ENCODE measurements at places on chromosomes 1 and 21.

- DNase-seq = no peak
These were observed 107.2 kb upstream of the WNT4 start for GRCh38 chr1:22249928-22250680.

DNA sequence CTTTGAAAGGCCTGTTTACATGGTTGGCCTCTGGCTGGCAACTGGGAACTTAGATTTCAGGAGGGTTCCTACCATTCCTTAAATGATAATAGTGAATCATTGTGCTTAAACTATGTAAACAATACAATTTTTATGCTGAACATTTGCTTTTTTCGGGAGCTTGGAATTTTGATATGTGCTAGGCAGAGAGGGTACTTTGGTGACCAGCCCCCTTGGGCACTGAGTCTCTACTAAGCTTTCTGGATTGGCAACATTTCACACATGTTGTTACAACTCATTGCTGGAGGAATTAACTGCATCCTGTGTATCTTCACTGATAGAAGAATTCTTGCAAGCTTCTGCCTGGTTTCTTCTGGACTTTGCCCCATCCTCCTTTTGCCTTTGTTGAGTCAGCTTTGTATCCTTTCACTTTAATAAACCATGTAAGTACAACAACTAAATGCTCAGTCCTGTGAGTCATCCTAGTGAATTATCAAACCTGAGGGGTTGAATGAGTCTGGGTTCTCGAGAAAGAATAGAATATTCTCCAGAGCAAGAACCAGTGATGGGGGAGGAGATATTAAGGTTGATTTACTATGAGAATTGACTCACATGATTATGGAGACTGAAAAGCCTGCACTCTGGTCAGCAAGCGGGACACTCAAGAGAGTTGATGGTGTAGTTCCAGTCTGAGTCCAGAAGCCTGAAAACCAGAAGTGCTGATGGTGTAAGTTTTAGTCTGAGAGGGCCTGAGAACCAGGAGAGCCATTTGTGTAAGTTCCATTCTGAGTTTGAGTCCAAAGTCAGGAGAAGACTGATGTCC is 3.1 kb upstream of the SLC16A4 start:
- DNase-seq = no peak

DNA sequence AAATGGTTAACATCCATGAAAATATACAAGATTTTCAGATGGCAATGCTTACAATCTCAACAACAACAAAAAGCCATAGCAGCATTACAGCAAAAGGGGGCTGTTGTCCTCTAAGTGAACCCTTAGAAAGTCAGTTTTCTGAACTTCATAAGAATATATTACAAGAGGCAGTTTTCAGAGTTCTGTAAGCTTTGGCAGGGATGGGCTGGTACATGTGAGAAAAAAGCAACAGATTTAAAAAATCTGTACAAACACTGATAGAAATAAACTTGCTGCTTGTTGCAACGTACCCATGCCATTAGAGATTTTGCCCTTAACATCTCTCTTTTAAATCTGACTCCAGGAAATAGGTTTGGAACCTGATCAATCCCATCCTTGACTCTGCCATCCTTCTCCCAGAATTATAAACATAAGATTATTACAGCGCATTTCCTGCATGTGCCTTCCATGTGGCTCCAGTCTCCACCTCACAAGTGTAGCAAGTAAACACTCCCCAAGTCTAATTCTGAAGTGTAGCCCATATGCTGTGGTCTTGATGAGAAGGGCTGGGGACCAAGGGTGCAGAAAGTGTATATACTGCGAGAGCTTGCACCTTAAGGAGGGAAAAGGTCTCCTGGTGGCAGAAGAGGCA is 101.4 kb upstream of the TSPAN2 start:
- DNase-seq = no peak

DNA sequence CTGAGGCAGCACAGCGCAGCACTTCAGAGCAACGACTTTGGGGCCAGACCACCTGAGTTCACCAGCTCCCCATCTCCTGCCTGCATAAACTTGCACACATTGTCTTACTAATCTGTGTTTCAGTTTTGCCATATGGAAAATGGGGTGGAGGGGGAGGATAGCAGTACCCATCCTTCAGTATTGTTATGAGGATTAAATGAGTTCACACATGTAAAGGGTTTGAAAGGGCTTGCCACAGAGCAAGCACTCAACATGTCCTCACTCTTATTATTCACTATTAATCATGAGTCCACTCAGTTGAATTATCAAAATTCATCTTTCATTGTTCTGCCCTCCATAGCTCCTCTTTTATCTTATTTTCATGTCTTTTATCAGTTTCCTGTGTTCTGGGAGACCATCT is 40.1 kb upstream of the BMP8B start:
- DNase-seq = no peak

DNA sequence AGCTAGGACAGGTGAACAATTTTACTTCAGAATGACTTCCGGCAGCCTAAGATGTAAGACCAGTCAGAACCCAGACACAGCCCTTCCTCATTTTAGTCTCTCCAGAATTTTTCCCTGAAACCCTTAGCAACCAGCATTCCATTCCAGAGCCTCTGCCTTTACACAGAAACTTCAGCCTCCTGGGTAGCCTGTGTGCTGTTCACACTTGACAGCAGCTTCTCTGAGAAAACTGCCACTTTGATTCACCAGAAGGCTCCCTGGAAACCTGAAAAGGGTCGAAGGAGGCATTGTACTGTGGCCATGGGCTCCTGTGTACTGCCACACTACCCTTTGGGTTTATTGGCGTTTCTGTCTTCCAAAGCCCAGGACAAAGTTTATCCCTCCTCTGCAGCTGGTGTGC is 17.4 kb downstream of the HYI start:
- DNase-seq = no peak

DNA sequence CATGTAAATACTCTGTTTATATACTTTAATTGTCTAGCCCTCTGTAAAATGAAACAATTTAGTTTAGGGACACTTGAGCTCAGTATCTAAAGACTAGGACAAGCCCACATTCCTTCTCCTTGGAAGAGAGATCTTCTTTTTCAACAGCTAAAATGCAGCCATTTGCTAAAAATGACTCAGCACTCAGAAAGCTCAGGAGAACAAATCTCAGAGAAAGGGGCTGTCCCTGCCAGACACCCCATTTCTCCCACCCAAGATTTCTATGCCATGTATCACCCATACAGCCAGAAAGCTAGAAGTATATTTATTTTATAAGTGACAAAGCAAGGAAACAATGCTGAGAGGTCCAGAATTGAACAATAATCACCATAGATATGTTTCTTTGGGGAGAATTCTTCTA is 23.2 kb upstream of the PRDX6 start:
- DNase-seq = no peak

- DNase-seq = no peak
These were observed 103.8 kb downstream of the BRINP3 start for GRCh38 chr1:190373705-190374336.

DNA sequence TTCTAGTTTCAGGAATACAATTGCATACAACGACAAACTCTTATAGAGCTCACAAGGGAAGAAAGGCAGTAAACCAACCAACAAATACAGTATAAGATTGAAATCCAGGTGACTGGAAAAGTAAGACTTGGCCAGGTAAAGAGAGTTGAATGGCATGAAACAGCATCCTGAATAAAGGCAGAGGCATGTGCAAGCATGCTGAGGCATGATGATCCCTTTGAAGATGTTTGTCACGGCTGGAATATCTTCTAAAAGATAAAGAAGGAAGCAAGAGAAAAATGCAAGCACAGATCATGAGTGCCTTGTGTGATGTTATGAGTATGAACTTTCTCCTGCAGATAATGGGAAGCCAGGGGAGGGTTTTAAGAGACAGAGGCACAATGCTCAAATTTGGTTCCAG is 83.3 kb upstream of the SPATA6 start:
- no peak for DNase-seq

- DNase-seq = no peak
These were observed 2.1 kb upstream of the S100A2 start for GRCh38 chr1:153567621-153568366.

DNA sequence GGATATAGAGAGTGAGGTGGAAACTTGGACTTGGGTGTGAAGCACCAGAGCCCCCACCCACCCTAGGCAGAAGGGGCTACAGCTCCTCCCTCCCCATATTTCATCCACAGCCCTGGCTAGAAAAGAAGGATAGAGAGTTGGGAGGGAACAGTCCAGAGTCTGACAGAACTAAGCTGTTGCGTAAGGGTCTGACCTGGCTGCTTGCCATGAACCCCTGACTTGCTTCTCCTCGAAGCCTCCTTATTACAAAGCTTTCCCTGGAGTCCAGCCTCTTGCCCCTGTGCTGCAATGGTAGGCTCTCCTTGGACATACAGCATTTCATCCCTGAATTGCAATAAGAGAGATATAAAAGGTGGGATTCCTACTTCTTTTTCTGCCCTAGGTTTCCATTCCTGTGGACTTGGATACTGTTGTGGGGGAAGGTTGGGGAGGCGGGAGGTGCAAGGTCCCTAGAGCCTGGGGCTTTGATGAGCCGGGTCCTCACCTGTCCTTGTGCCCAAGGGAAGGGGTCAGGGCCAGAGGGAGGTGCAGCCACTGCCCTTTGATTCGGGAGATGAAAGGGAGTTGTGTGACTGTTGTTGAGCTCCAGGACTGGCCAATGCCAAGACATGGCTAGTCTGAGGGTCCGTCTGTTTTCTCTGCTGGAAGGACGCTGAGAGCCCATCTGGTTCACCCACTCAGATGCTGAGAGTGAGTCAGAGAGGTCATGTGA is 2.7 kb downstream of the RHBG start:
- no peak for DNase-seq

DNA sequence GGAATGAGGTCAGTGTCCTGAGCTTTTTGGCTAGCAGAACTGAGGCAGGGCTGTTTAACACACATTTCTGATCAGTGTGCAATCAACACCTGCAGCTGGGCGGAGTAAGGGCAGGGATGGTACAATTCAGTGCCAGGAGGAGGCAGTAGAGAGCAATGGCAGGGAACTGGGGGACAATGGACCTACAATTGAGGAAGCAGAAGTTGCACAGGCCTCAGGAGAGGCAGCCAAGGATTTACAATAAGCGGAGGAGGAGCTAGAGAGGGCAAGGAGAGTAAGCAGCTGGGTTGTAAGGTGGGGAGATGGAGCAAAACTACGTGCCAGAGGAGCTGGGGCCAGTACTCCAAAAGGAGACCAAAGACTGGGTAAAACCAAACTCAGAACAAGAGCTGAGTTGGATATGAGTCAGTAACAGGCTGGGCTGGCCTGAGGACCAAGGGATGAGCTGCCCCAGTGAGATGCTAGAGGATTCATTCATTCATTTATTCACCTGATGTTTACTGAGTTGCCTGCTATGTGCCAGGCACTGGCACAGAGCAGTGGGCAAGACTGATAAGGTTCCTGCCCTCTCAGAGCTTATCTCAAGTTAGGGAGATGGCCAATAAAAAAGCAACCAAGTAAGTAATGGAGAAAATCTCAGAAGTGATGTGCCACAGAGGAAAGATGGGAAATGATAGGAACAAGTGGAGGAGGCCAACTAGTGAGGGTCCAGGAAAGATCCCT is 10.4 kb upstream of the GALE start:
- peak; percentile 21 for DNase-seq

DNA sequence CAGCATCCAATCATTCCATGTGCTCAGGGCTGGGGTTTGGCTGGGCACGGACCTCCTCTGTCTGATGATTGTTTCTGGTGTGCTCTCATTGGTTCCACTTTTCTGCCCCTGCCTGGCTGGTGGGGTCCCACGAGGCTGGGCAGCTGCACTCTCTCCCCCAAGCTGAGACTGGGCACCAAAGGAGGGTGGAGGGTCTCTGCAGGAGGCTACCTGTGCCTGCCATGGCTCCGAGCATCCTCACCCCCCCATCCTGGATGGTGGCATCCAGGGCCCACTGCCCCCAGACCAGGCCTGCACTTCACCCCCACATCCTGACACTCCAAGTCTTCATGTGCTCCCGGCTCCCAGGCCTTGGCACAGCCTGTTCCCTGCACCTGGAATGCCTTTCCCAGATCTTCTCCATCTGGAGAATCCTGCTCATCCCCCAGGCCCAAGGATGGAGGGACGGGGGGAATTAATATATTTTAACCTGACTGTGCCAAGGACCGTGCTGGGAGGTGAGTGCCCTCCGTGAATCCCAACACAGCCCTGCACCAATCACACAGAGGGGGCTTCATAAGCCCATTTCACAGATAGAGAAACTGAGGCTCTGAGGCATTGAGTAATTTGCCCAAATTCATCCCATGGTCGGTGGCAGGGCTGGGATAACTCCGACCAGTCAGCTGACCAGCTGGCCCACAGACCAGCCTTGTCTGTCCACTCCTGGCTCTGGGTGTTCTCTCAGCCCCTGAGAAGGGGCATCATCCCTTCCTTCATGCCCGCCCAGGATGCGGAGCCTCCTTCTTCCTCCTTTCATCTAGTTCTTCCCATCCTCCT is 403.4 kb downstream of the MATN1 start:
- DNase-seq = no peak

GRCh38 chr1:172544481-172545104 is 11.6 kb downstream of the SUCO start:
- no peak for DNase-seq

- no peak for DNase-seq
These were observed 18.5 kb downstream of the CAMK1G start for GRCh38 chr1:209601809-209602657.

DNA sequence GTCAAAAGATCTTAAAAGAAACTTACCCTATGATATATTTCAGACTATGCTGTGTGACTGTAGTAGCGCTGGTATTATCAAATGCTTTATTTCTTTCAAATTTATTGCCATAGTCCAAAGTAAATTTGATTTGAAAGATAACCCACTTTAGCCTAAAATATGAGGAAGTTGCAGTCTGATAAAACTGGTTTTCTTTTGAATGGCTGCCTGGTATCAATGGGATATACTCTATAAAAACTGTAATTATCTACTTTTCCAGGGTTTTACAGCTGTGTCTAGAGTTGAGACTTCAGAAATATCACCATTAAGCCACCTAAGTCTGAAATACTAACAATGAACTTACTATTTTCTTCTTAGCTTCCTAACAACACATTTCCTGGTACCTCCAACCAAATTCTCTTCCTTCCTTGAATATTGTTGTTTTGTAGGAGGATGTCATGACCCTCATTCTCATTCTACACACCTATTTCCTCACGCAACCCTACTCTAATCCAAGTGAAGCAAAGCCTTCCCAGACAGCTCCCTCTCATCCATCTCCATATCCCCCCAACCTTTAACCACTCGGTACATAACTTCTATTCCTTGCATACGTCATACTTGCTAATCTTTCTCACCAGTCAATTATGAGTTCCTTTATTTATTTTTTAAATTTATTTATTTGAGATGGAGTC is 17.0 kb downstream of the KDM5B start:
- no peak for DNase-seq

- no peak for DNase-seq
These were observed 80.3 kb upstream of the ZNF281 start for GRCh38 chr1:200490183-200490582.
